Stimulated activated CD4-positive, alpha-beta T cell treated with anti-CD3 and anti-CD28 coated beads, Interleukin-1b, Interleukin-23, amount 100 ng/mL, for 1 hour (primary cell): ENCODE measurements at places on chromosomes 2 and 18.

- DNase-seq, result no peak
Observed at GRCh38 chr2:85073033-85073432, 60.2 kb upstream of the TCF7L1 start.

GRCh38 chr2:23494286-23494685 lies 109.3 kb downstream of the KLHL29 start:
- no peak for DNase-seq

GRCh38 chr18:10400534-10401307 lies 53.7 kb upstream of the APCDD1 start:
- no peak for DNase-seq

DNA sequence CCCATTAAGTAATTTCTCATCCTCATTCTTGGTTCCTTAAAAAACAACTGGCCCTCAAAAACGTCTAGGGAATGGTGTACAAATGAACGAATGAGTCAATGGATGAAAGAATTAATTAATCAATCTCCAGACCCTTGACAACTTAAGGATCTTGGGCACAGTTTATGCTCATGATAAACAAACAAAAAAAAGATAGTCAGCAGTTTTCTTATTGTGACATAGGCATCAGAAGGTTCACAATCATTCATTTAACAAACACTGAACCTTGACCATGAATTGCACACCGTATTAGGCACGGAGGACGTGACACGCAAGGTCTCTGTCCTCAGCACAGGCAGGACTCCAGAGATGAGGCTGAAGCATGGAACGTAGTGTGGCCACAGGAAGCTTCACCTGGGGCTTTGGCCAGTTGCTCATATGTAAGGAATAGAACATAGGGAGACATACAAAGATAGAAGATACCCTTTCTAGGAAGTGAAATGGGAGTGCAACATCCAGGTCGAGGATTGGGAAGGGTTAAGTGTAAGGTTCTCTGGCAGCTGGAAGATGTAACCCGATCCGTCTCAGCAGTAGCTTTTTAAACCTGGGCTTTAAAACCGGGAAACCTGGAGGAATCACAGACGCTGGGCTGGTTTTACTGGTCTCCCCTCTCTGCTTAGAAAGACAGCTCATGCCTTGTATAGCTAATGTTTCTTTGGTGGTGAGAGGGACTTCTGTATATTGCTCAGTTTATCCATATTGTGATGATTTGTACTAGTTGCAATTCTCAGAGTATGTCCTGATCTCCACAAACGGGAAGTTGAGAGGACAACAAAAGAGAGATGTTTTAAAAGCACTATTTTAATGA lies 8.9 kb upstream of the LTBP1 start:
- DNase-seq, result no peak

DNA sequence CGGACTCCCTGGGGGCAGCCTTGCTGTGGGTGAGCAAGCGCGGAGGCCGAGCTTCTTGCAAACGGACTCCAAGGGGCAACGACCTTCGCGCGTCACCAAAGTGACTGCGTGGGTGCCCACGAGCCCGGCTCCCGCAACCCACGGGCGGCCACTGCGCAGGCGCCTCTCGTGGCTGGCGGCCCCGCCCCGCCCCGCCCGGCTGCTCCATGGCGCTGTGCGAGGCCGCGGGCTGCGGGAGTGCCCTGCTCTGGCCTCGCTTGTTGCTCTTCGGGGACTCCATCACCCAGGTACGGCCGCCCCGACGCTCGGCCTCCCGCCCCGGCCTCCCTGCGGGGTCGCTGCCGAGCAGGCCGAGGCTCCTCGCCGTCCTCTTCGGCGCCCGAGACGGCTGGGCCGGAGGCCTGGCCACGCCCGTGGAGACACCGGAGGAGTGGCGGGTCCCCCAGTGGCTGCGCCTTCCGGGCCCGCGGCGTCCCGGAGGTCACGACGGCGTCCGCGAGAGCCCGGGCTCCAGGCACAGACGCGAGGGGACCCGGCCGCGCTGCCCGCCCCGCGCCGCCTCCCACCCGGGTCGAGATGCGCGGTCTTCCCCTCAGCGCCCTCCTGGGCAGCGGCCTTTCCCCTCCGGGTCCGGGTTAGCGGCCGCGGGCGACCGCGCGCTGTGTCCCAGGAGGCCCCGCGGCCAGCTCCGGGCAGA lies at the start of gene IAH1:
IAH1 (plus strand) TSS at position 191 of the 697 bp plus-strand sequence; CDS start at position 207, 16 bp downstream.
- DNase-seq, result peak; percentile 57

GRCh38 chr2:85078536-85078935 lies 54.7 kb upstream of the TCF7L1 start:
- no peak for DNase-seq

DNA sequence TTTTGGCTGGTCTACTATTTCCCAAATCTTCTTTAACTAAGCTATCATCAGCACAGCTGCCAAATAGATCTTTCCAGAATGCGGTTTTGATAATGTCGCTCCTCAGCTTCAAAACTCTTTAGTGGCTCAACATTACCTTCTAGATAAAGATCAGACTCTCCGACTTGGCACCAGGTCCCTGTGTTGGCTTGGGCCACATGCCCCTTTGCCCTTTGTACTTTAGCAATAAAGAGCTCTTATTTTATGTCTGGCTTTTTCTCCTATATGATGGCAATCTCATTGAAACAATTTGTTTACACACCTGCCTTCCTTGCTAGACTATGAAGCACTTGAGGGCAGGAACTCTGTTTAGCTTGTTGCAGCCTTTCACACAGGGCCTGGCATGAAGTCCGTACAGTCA lies 128.9 kb upstream of the GATA6 start:
- DNase-seq, result no peak

GRCh38 chr2:60710707-60711106 lies 45.4 kb upstream of the PAPOLG start:
- no peak for DNase-seq

GRCh38 chr2:144411473-144411872 lies 108.4 kb downstream of the ZEB2 start:
- no peak for DNase-seq

- no peak for DNase-seq
Observed at GRCh38 chr2:27431395-27431794, 3.0 kb downstream of the NRBP1 start.

- no peak for DNase-seq
Observed at GRCh38 chr18:25229081-25229480, 122.9 kb downstream of the ZNF521 start.

GRCh38 chr2:85750587-85751575 lies 2.9 kb upstream of the ATOH8 start:
- DNase-seq, result peak; percentile 7

GRCh38 chr2:200159829-200160781 lies 146.4 kb upstream of the SPATS2L start:
- DNase-seq, result no peak

- DNase-seq, result no peak
Observed at GRCh38 chr18:62460851-62461300, 61.9 kb upstream of the ZCCHC2 start.

- DNase-seq, result no peak
Observed at GRCh38 chr2:157469726-157470125, 25.8 kb upstream of the CYTIP start.

GRCh38 chr2:72361521-72361920 lies 213.9 kb upstream of the CYP26B1 start:
- no peak for DNase-seq

DNA sequence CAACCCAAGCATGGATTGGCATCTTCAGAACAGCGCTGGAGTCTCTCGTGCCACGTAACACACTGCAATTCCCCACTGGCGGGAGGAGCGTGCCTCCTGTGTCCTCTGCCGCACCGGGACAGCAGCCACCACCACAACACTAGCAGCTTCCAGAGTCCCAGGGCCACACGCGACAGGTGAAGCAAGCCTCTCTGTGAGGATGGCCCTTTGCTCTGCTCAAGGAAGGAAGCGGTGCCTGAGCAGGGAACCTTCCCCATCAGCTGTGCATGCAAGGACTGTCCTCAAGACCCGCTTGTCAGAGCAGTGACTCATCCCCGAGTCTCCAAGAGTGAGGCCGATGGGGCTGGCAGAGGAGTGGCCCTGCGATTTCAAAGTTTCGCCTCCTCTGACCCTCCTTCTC lies 44.0 kb downstream of the TTC32 start:
- DNase-seq, result no peak

GRCh38 chr18:25420077-25420825 lies 68.3 kb upstream of the ZNF521 start:
- no peak for DNase-seq

DNA sequence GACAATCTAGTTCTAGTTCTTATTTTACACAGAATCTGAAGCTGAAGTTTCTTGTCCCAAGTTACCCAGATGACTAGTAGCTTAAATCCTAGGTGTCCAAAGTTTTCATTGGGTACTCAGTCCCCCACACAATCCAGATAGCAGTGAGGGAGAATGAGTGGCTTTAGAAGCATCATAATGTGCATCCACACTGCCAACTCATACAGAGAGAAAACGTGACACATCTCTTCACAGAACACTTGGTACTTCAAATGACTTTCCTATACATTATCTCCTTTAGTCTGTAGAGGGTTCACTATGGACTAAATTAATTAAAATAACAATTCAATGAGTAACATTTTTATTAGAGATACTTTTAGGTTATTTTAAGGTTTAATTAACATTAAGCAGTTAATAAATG lies 45.2 kb downstream of the STRADB start:
- DNase-seq, result no peak

DNA sequence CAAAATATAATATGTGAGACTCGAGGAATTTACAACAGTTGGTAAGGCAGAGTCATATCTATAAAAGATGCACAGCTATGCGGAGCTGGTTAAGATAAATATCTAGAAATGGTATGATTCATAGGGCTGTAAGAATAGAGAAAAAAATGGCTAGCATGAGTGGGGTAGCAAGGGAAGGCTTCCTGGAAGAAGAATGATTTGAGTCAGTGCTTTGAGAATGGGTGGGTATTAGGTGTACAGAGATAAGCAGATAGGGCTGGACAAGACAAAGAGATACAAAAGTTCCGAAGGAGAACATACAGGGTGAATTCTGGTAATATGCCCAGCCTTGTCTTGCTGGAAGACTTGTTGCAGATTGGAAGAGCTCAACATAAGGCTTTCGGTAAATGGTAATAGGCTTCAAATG lies 291.5 kb upstream of the CCDC68 start:
- no peak for DNase-seq

GRCh38 chr2:233387225-233387624 lies 32.9 kb downstream of the DGKD start:
- DNase-seq, result no peak
